NCI-H446 treated with DMSO at 0.1 percent for 48 hours (cell line): ENCODE measurements at places on chromosomes 11 and 22.

- no peak for DNase-seq
Measured at GRCh38 chr22:17085277-17086181, 729 bp downstream of the IL17RA start.

- DNase-seq, result no peak
Measured at GRCh38 chr22:45026511-45026910, 16.7 kb upstream of the PHF21B start.

- no peak for DNase-seq
Measured at GRCh38 chr22:37084385-37084784, 25.1 kb downstream of the TMPRSS6 start.

DNA sequence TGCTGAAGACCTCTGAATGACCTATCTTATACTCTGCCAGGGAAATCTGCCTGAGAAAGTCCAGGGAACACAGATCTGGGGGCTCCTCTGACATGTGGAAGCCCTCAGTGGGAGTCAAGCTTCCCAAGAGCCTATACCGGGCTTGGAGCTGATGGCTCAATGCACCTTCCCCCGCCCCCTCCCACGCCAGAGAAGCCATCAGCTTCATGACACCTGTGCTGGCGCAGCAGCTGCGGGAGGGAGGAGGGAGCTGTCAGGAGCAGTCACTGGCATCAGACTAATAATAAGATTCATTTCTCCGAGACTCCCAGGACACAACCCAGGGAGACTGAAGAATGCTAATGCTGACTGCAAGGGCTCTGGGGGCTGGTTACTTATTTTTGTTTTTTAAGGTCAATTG, 47.8 kb downstream of the SPATA19 start:
- no peak for DNase-seq

DNA sequence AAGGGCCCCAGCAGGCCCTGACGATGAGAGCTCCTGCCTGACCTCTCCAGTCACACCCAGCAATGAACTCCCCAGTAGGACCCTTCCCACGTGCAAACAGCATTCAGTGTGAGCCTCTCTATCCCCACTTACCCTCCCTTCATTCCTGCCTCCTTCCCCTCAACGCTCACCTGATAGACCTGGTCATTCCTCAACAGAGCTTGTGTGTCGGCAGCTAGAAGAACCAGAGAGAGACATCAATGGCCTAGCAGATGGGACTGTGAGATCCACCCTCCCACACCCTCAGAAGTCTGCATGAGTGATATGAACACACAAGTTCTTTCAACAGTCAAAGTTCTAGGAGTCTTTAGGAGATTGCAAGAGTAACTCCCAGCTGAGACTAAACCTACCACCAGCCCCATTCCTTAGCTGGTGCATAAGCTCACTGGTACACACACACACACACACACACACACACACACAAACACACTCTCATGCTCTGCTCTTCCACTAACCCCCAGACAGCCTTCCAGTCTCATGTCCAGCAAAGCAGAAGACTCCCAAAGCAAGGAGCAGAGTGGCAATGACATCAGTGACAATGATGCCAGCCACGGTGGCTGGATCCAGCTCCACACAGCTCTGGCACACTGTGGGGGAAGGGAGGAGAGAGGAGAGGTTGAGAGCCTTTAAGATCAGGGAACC, 3.1 kb downstream of the CD3D start:
- no peak for DNase-seq

- DNase-seq, result no peak
Measured at GRCh38 chr11:130705670-130706421, 210.4 kb downstream of the SNX19 start.

- no peak for DNase-seq
Measured at GRCh38 chr11:68266936-68267880, 4.6 kb downstream of the C11orf24 start.

DNA sequence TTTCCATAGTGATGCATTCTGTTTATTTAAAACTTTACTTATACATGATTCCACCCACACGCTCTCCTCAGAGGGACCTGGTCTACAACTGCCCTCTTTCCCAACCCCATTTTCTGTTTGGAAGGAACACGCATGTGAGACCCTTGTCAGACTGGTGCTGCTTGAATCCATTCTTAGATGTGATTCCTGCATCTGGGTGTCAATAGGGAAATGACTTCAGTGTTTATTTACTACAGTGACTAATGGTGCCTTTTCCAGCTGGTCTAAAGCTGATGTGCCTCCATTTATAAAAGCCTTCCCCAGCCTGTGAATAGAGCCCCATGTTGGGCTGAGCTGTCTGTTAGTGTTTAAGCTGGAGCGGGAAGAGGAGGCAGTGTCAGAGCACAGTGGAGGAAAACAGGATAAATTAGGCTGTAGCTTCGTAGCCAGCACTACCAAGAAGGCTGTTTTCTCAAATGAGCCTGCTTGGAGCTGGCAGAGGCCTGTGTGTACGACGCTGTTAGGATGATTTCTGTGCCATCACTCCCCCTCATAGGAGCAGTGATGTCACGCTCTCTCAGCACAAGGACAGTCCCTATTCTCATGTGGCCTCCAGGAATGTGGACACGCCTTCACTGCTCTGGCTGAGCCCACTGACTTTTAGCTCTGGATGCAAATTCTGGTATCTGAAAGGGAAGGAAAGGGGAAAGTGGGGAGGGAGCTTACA, 18.9 kb upstream of the C11orf96 start:
- DNase-seq, result no peak

GRCh38 chr11:111982019-111982464, 43.2 kb upstream of the DLAT start:
- no peak for DNase-seq

- DNase-seq, result no peak
Measured at GRCh38 chr11:69434471-69434931, 47.0 kb upstream of the LINC01488 start.

DNA sequence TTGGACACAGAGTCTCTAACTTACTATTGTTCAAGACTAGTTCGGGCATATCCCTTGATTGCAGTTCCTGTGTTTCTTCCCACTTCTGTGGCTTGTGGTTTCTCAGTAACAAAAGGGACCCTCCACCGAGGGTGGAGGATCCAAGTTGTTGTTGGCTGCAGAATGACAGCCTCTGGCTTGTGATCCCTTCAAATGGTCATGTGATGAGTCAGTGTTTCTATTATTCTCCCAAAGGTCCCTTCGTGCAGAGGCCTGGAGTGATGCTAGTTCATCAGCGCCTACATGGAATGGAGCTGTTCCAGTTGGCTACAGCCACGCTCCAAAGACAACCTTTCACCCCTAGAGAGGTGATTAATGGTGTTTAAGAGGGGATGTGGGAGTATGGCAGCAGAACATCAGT, 2.6 kb upstream of the VWCE start:
- no peak for DNase-seq

DNA sequence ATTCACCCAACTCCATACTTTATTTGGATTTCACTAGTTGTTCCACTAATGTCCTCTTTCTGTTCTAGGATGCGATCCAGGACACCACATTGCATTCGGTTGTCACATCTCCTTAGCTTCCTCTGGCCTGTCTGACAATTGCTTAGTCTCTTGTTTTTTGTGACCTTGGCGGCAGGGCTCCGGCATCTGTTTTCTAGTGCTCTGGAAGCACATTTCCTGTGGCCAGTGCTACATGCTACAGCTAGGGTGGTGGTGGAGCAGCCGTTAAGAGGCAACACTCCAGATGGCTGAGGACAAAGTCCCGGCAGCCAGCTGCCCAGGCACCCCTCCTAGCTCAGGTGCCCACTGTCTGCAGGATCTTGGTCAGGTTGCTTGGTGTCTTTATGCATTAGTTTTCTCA, 6.8 kb downstream of the STX3 start:
- no peak for DNase-seq

DNA sequence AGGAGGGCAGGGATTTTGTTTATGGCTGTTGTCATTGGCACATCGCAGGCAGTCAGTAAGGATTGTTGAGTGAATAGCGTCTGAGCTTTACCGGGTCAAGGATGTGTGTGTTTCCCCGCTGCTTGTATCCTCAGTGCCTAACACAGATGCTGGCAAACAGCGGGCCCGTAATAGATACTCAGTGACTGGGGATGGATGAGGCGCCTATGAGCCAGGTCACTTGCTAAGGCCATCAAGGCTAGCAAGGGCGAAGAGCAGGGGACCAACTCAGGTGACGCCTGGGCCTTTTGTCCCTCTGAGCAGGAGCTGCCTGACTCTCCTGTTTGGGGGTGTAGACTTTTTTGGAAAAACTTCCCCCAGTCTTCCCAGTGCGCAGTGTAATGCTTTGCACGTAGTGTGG, 118.1 kb downstream of the HIPK3 start:
- DNase-seq, result no peak
